HepG2 (cell line): ENCODE measurements at places on chromosomes 13 and 19. TPM values are rescaled to one million over a fixed set of nuclear protein-coding genes. Genes with fewer than 3 reads are reported as not detected.

DNA sequence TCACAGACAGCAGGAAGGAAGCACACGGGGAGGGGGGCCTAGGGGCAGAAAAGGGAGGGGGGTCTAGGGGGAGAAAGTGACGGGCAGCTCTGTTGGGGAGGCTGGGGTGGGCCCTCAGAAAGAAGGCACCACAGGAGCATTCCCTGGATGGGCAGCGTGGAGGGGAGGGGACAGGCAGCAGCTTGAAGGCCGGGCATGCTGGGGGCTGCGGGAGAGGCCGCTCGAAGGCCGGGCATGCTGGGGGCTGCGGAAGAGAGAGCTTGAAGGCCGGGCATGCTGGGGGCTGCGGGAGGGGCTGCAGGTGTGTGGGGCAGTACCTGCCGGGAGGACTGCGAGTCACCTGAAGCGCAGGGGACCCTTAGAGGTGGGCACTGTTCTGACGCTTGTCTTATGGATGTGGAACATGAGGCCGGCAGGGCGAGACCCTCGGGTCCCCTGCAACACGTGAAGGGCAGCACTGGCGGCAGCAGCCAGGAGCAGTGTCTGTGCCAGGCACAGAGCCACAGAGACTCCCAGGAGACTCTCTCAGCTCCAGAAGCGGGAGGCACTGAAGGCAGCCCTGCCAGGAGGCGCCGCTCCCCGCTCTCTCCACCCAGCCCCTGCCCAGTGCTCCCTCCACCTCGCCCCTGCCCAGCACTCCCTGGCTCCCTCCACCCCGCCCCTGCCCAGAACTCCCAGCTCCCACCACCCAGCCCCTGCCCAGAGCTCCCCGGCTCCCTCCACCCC, 13.3 kb downstream of the ZNF787 start:
- no peak for DNase-seq

DNA sequence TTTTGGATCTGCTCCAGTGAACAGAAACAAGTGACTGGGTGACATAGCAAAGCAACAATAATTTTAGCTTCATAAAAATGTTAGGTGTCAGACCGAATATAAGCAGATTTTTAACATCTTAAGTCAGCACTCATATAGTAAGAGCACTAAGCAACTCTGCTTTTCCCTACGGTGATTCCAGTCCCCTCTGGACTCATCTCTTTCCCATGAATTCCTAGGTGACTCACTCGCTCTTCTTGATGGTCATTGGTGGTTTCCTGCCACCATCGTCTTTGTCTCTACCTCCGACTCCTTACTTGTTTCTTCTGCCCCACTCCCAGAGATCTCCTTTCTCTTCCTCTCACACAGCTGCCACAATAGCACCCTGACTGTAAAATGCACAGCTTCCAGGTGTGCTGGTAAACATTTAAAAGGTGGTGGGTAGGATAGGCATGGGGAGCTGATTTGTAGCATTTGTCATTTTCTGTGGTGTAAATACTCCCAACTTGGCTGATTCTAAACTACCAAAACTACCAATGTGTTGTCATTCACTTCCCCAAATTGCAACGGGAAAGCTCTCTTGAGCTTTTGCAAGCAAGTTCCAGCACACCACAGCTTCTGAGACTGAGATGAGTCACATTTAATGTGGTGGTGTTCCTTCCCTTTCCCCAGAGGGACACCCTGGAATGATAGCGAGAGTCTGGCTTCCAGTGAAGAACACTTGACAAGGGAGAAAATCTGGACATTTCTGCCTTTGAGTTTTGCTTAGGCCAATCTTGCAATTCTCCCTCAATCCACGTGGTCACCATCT, 42.8 kb upstream of the CLDN10 start:
- no peak for DNase-seq

DNA sequence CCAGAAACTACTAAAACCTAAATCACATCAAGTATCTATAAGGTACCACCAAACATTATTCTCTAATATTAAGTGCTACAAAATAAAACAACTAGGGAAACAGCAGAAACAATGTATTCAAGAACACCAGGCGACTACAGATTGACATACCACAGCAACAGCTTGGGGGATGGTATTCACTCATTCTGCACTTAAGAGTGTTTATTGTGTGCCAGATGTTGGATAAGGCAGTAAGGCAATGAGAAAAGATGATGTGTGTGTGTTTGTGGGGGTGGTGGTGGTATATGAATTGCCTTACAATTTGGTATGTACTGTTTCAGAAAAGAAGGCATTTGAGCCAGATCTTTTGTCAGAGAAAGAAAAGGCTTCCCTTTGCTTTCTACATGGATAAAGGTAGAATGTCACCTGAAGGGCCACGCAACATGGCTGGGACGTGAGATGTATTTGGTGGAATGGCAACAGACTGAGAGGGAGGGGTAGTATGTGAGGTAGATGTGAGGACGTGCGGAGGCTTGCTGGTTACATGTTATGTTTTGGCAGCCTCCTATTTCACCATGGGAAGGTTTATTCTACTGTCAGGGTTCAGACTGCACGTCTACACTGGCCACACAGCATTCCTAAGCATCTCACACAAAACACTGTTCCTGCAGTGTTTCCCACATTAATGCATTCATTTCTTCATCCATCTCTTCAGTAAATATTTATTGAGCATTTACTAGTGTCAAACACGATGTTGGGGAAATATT, 300.7 kb downstream of the KLF12 start:
- DNase-seq, result no peak

GRCh38 chr13:38951525-38952313, 38.9 kb downstream of the STOML3 start:
- DNase-seq, result no peak

GRCh38 chr19:29845574-29846176, 33.9 kb downstream of the CCNE1 start:
- no peak for DNase-seq

GRCh38 chr13:50226515-50227155, 211.4 kb downstream of the KCNRG start:
- no peak for DNase-seq

GRCh38 chr19:15776264-15776663, 11.2 kb upstream of the OR10H5 start:
- no peak for DNase-seq

DNA sequence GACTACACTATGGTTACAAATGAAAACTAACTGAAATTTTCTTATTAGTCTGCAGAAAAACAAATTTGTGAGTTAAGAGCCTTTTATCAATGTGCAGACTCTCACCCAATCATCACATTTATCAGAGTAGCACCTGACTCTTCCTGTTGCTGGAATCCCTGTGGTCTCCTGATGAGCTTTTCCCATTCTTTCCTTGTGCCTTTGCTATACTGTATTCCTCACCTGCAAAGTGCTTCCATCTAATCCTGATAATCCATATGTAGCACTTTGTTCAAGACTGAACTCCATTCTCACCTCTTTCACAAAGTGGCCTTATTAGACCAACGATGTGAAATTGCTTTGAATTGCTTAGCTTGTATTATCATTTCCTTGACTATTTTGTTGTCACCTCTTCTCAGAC, 225.3 kb downstream of the LHFPL6 start:
- no peak for DNase-seq

DNA sequence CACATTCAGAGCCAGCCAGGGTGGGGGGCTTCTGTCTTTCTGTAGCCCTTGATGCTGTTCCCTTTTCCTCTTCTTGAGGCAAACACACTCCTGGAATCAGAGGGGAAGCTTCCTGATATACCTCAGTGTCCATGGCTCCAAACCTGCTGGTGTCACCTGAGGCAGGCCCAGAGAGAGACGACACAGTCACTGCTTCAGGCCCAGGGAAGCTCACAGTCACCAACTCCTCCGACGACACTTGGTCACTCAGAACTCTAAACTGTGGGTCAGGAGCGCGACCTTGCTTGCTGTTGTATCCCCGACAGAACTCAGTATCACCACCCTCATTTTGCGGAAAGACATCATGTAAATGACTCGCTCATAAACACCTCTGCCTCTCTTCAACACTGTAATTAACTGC, 1.1 kb downstream of the ATP13A1 start:
- DNase-seq, result no peak

DNA sequence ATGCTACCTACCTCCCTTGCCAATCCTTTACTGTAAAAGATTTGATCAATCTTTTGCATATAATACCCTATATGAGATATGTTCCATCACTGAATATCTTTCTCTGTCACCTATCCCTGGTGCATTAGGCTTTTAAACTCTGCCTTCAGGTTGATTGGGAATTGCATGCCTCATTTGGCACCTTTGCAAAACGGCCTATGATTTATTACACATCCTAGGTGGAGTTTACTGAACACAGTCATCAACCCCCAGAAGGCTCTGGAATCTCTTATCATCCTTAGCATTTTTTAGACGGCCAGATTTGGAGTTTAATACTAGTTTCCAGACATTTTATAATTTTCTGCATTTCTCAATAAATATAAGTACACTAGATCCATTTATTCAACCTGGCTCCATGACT, 448.4 kb upstream of the SLC10A2 start:
- no peak for DNase-seq

NKPD1 gene
- not detected in 2 replicates for total RNA-seq

B3GNT8 gene
- total RNA-seq, result 1.9 and 2.3 TPM in 2 replicates

CGB5 gene
- not detected in 2 replicates for total RNA-seq
